ENCODE measurements at places on chromosomes 5 and 9.

GRCh38 chr5:73263001-73263710 is 90.2 kb downstream of the TMEM174 start:
- DNase-seq = no peak

- peak; percentile 45 for DNase-seq
Measured at GRCh38 chr5:180494510-180495181, 467 bp downstream of the CNOT6 start.

DNA sequence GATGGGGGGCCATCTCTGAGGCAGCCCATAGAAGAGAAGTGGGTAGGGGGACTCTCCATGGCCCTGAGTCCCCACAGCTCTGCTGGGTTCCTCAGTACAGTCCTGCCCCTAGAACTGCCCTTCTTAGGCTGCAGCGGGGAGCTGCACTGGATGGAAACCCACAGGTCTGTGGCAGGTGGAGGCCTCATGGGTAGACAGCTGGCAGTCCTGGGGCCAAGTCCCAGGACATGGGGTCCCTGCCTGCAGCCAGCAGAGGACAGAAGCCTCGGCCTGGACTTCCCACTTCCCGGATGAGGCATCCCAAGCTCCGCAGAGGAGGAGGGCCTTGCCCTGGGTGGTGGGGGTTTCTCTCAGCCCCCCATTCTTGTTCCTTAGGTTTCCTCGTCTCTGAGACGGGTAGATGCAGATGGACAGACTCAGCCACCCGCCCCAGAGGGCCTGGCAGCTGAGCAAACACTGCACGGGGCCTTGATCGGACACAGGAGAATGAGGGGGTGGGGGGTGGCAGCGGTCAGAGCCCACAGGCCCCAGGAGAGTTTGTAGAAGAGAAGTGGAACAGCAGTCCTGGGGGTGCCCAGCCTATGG is 153.8 kb downstream of the C9orf50 start:
- DNase-seq = no peak

- no peak for DNase-seq
Measured at GRCh38 chr9:109652112-109652511, 127.9 kb upstream of the PALM2AKAP2 start.

GRCh38 chr5:62143268-62144229 is 162.5 kb upstream of the KIF2A start:
- no peak for DNase-seq

DNA sequence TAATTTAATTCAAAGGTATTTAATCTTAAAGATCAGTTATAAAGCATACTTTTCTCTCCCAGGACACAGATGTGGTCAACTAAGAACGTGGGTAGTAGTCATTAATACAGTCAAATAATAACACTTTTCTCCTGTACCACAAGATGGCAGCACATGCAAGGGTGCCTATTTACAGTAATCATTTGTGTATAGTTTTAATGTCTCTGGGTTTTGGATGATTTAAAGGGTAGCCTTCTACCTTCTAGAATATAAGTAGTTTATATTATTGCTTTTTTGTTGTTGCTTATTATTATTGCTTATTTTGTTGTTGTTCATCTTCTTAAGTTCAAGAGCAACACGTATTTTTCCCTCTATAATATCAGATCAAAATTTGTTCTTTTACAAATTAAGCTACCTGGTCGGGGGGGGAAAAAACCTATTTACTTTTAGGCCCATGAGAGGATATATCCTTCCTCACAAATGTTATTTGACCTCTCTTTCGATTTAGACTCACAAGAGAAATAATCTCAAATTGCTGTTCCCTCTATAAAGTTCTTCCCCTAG is 59.6 kb upstream of the SLC27A6 start:
- peak; percentile 58 for DNase-seq

GRCh38 chr9:132669319-132669697 is 475 bp downstream of the DDX31 start:
- DNase-seq = no peak

DNA sequence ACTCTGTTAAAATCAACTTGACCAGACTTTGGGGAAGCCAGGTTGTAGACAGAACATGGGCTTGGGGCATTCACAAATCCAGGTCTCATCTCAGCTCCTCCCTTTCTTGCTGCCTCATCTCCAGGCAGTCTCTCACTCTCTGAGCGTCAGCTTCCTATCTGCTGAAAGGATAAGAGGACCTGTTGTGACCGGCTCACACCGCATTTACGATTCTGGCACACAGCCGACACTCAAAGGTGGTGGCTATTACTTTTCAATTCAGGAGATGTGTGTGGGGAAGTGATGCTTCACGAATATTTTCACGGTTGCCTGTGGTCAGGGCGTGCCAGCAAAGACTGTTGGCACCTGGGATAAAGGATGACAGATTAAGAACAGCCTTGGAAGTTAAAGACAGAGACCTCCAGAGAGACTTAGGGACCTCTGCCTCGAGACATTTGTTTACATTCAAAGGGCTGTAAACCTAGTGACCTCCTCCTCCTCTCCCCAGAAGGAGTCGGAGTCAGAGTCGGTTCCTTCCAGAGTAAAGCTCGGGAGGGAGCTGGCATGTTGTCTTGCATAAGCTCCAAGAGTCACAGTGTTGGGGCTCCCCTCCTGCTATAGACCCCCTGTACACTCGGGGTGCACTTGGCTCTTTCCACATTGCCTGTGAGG is 83.2 kb downstream of the AK8 start:
- DNase-seq = no peak

DNA sequence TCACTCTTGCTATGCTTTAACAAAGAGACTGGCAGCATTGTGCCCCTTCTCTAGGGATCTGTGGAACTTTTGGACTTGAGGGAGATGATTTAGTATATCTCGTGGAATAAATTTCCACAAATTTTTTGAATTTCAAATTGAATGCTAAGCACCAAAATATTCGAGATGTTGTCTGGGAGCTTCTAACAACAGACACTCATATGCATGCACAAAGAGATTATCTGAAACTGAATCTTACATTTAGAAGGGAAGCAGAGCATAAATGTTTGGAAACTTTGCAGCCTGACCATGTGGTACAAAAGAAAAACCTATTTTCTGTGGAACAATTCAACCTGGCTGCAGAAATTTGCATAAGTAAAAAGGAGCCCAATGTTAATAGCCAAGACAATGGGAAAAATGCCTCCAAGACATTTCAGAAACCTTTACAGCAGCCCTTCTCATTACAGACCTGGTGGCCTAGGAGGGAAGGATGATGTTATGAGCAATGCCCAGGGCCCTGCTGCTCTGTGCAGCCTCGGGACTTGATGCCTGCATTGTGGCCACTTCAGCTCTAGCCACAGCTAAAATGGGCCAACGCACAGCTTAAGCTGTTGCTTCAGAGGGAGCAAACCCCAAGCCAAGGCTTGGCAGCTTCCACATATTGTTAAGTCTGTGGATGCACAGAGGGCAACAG is 285.8 kb upstream of the FAM174A start:
- no peak for DNase-seq

GRCh38 chr9:4700091-4700490 is 20.7 kb downstream of the CDC37L1 start:
- DNase-seq = no peak

GRCh38 chr9:137437691-137438590 is 3.2 kb downstream of the ENTPD8 start:
- no peak for DNase-seq

DNA sequence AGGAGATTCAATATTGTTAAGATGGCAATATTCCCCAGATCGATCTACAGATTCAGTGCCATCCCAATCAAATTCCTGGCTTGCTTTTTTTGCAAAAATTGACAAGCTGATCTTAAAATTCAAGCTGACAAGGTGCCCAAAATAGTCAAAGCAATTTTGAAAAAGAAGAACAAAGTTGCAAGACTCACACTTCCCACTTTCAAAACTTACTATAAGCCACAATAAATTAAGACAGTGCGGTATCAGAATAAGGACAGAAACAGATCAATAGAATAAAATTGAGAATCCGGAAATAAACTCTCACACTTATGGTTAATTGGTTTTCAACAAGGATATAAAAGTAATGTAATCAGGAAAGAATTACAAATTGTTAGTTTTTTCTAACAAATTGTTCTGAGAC is 97.1 kb downstream of the NRG2 start:
- no peak for DNase-seq
